ENCODE measurements at places on chromosomes 4 and X. TPM values are rescaled to one million over a fixed set of nuclear protein-coding genes. Genes with fewer than 3 reads are reported as not detected.

DNA sequence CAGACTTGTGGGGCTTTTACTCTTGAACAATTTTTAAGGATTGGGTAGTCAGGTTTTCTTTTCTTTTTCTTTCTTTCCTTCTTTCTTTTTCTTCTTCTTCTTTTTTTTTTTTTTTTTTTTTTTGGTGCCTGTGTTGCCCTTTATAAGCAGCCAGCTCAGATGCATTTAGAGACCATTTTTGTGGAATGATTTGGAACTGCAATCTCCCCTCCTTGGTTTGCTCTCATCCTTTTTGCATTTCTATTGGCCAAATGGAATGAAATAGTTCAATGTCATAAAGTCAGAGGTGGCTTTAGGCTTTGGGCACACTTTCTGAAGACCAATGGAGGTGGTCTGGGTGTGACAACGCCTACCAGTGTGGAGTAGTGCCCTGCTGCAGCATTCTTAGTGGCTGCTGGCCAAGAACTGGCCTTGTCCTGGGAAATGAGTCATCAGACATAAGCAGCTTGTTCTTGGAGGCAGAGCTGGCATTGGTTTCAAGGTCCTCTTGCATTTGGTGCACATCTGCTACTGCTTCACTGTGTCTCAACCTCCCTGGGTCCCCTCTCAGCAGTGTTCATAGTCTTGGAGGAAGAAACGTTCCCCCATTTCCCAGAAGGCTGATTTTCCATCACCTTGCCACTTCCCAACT lies 84.5 kb downstream of the CT47B1 start:
- DNase-seq = no peak

REST gene
- total RNA-seq = 62.0 TPM

DNA sequence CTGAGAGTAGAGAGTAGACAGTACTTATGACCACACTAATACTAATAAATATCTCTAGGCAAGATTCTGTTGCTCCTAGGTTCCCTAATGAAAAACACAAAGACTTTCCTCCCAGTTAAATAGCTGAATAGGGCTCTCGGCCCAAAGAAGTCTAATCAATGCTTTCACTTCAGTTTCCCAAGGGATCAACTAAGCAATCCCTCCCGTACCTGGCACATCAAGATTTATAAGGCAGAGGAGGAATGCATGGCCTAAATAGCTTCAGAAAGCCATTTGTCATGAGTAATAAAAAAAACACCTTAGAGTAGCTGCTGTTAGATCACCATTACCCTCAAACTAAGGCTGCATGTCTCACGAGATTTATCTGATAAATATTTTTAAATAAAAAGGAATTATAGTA lies 56.8 kb upstream of the EXOC1L start:
- DNase-seq = no peak

DNA sequence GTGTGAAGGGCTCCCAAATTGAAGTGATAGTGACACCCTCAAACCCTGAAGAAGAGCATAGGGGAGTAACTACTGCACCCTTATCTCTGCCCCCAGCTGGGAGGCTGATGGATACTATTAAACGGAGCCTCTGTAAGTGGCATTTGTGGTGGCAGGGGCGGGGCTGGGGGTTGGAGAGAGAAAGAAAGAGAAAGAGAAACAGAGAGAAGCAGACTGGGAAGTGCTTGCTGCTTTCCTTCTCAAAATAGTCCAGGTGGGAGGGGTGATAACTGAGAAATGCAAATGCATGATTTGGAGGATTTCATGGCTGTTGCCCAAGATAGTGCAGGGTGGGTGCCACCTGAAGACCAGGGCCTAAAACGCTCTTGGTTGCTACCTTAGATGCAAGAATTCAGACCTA lies 253.5 kb upstream of the GATB start:
- no peak for DNase-seq

DUSP9 gene
- not detected for total RNA-seq

DNA sequence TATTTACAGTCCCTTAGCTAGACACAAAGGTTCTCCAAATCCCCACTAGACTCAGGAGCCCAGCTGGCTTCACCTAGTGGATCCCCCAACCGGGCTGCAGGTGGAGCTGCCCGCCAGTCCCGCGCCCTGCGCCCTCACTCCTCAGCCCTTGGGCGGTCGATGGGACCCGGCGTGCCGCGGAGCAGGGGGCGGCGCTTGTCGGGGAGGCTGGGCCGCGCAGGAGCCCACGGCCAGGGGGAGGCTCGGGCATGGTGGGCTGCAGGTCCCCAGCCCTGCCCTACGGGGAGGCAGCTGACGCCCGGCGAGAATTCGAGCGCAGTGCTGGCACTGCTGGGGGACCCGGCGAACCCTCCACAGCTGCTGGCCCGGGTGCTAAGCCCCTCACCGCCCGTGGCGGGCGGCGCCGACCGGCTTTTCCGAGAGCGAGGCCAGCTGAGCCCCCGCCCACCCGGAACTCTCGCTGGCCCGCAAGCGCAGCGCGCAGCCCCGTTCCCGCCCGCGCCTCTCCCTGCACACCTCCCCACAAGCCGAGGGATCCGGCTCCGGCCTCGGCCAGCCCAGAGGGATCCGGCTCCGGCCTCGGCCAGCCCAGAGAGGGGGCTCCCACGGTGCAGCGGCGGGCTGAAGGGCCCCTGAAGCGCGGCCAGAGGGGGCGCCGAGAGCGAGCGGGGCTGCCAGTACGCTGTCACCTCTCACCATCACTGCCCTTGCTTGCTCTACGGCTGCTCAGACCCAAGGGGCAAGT lies 39.4 kb downstream of the WFS1 start:
- no peak for DNase-seq

FAM9B gene
- not detected for total RNA-seq

All from naive thymus-derived CD4-positive, alpha-beta T cell (primary cell).